K562 (cell line): ENCODE measurements at places on chromosomes 12 and 14. TPM values are rescaled to one million over a fixed set of nuclear protein-coding genes. Genes with fewer than 3 reads are reported as not detected.
A peak's percentile ranks its signal among the peaks of the same experiment; 100 is the strongest.

- H3K36me3 ChIP-seq: no peaks in the 10 kb centered on the region
- no peaks in the 10 kb centered on the region for H3K27me3 ChIP-seq
- H3K4me3 ChIP-seq: no peak overlapping the region
- H3K27ac ChIP-seq: no peak overlapping the region
- no peak for DNase-seq
Observed at GRCh38 chr14:88986146-88986841, 161.8 kb downstream of the TTC8 start.

GRCh38 chr14:25394791-25395391, 344.9 kb upstream of the STXBP6 start:
- H3K4me1 ChIP-seq: no peaks in the 10 kb centered on the region
- no peak overlapping the region for H3K27ac ChIP-seq
- DNase-seq: no peak
- no peaks in the 10 kb centered on the region for H3K36me3 ChIP-seq
- H3K4me3 ChIP-seq: no peak overlapping the region

DNA sequence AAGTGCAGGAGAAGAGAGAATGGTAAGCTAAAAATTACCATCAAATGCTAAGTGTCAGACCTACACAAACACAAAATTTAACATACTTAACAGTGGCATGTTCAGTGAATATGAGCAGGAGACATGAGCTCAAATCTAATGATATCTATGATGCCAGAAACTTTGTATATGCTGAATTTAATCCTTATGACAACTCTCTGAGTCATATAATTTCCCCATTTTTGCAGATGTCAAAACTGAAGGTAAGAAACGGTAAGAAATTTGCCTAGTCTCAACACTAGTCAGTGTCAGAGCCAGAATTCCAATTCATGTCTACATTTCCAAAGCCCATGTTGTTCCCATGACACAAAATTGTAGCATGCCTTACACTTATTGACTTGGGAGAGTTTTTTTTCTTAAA, 375.8 kb downstream of the APAF1 start:
- no peaks in the 10 kb centered on the region for H3K27me3 ChIP-seq
- no peak for DNase-seq
- no peaks in the 10 kb centered on the region for H3K36me3 ChIP-seq
- no peak overlapping the region for H3K4me3 ChIP-seq

DNA sequence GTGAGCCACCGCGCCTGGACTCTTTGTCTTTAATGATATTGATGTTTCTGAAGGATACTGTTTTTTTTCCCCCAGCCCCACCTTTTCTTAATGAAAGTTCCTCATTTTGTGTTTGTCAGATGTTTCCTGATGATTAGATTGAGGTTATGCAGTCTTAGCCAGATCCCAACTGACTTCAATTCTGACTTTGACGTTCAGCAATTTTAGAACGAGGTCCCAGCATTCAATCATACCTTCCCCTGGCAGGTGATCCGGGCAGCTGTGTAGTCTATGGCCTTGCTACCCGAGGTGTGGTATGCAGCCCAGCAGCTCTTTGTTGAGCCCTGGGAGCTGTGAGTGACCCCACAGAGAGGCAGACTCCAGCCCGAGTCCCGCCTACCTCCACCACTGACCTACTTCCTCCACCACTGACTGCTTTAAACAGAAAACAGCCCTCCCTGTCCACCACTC, 82.7 kb downstream of the LGMN start:
- peaks cover 7% of the 10 kb centered on the region; the same call in 1 of the 2 replicates for H3K27me3 ChIP-seq
- H3K36me3 ChIP-seq: no peaks in the 10 kb centered on the region
- no peaks in the 10 kb centered on the region; the same call in 1 of the 3 replicates for H3K4me1 ChIP-seq
- peak overlapping the region; percentile 67; the same call in 2 of the 3 replicates for H3K27ac ChIP-seq
- H3K4me3 ChIP-seq: no peak overlapping the region

GRCh38 chr14:34214961-34215360, 247.1 kb downstream of the SPTSSA start:
- H3K4me1 ChIP-seq: no peaks in the 10 kb centered on the region
- no peaks in the 10 kb centered on the region for H3K36me3 ChIP-seq
- no peak overlapping the region for H3K4me3 ChIP-seq
- no peak overlapping the region for H3K27ac ChIP-seq

DNA sequence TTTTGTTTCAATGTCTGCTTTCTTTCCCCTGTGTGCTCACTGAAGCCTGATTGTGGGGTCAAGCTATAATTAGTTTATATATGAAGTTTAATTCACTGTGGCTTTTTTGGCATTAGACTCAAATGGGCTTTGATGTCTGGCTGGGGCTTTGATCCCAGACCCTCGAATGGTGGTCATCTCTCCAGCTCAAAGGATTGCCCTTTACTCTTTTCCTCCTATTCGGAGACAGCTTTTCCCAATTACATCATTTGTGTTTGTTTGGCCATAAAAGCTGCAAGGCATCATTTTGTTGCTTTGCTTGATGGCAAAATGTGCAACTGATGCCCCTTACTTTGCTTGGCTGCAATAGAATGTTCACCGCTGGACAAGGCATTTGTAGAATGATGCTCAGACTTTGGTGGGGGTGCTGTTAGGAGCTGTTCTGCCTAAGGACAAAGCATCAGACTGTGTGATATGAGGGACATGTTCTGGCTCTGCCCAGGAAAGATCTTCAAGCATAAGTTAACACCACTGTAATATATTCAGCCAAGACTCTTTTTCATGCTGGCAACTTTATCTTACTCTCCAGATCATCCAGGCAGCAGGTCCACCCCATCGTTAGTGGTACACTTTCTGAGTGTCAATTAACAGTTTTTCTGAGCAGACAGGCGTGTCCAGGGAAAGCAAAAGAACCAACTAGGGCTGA, 3.2 kb upstream of the DACT1 start:
- no peak overlapping the region for H3K27ac ChIP-seq
- no peak overlapping the region for H3K4me3 ChIP-seq
- H3K36me3 ChIP-seq: no peaks in the 10 kb centered on the region
- H3K27me3 ChIP-seq: peaks cover 24% of the 10 kb centered on the region; the same call in 2 of the 3 replicates
- DNase-seq: no peak

DNA sequence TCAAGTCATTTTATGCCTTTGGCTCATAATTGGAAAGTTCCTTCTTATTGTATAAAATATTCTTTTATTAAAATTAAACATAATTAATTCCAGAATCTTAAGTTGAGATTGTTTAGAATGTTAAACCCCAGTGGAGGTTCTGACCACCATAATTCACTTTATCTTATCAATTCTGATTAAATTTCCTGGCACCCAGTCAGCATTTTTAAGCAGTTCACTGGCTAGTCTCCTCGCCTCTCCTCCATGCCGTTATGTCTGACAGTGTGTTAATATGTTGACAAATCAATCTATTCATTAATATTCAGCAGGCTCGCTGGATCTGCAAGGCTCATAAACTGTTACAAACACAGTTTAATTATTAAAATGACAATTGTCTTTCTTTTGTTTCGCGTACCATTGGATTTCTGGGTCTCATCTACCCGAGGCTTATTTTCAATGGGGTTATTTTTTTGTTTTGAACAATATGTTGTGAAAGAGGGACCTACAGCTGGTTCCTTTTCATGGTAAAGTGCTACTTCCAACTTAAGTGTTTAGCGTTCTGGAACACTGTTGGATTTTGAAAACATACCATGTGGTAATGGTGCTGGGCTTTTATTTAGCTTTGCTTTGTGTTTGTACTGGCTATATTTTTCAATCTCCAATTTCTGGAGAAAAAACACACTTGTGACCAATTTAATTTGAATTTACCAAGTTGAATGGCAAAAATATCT, 339.7 kb downstream of the PRKD1 start:
- DNase-seq: no peak
- H3K36me3 ChIP-seq: no peaks in the 10 kb centered on the region
- H3K27ac ChIP-seq: no peak overlapping the region
- no peaks in the 10 kb centered on the region for H3K4me1 ChIP-seq
- H3K27me3 ChIP-seq: no peaks in the 10 kb centered on the region
- H3K4me3 ChIP-seq: no peak overlapping the region

- peaks cover 17% of the 10 kb centered on the region; the same call in 2 of the 3 replicates for H3K27me3 ChIP-seq
- no peaks in the 10 kb centered on the region for H3K36me3 ChIP-seq
- no peak overlapping the region for H3K4me3 ChIP-seq
- DNase-seq: no peak
- no peak overlapping the region for H3K27ac ChIP-seq
Observed at GRCh38 chr12:51819736-51820525, 28.6 kb downstream of the FIGNL2 start.

GRCh38 chr14:100549834-100550625, 37.2 kb downstream of the BEGAIN start:
- H3K4me1 ChIP-seq: peaks cover 54% of the 10 kb centered on the region
- H3K27me3 ChIP-seq: no peaks in the 10 kb centered on the region
- no peak overlapping the region for H3K27ac ChIP-seq
- DNase-seq: no peak

- H3K36me3 ChIP-seq: no peaks in the 10 kb centered on the region
- no peaks in the 10 kb centered on the region for H3K4me1 ChIP-seq
- no peak for DNase-seq
- no peak overlapping the region for H3K4me3 ChIP-seq
- no peak overlapping the region for H3K27ac ChIP-seq
Observed at GRCh38 chr14:55926007-55926406, 192.2 kb upstream of the PELI2 start.

- H3K4me3 ChIP-seq: no peak overlapping the region
- H3K27ac ChIP-seq: no peak overlapping the region
- no peak for DNase-seq
- no peaks in the 10 kb centered on the region; the same call in 1 of the 2 replicates for H3K4me1 ChIP-seq
Observed at GRCh38 chr12:13559318-13559978, 362.9 kb downstream of the EMP1 start.

DNA sequence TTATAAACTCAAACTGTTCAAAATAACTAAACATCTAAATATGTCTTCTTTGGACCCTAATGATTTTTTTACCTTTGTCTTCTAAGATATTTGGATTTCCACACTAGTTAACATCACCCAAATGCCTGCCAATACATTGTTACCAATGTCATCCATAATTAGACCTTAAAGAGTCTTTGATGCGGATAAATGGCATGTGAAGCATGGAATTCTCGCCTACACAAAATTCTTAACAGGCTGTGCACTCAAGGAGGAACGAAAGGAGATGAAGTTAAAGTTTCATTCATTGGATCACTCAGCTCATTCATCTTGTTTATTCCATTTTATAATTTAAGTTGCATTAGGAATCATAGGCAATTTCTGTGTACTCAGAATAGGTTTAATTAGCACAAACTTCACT, 219.7 kb downstream of the ACSS3 start:
- H3K27ac ChIP-seq: no peak overlapping the region
- no peaks in the 10 kb centered on the region for H3K4me1 ChIP-seq
- H3K27me3 ChIP-seq: no peaks in the 10 kb centered on the region
- no peak overlapping the region for H3K4me3 ChIP-seq

DNA sequence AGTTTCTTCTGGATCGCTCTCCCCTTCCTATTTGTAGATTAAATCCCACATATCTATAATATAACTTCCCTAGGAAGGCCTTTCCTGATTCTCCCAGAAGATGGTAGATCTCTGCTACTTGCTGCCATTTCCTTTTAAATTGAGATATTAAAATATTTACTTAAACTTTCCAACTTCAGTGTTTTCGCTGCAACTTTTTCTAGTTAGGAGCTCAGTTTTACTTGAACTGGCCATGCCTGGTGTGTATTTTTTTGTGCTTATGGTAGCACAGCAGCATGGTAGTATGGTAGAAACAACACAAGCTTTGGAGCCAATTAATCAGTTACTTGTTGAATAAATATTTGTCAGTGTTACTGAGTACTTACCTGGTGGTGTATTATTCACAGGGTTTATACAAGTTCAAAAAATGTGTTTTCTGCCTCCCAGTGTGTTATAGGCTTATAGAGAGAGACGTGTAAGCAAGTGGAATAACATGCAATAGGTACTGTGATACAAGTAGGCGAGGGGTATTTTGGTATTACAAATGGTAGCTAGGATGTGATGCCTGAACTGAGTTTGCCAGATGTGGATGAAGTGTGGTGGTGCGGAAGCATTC, 2.9 kb downstream of the POLR3B start:
- no peak overlapping the region for H3K4me3 ChIP-seq
- H3K27ac ChIP-seq: no peak overlapping the region
- H3K36me3 ChIP-seq: peaks cover 9% of the 10 kb centered on the region; the same call in 1 of the 3 replicates
- no peak for DNase-seq

DNA sequence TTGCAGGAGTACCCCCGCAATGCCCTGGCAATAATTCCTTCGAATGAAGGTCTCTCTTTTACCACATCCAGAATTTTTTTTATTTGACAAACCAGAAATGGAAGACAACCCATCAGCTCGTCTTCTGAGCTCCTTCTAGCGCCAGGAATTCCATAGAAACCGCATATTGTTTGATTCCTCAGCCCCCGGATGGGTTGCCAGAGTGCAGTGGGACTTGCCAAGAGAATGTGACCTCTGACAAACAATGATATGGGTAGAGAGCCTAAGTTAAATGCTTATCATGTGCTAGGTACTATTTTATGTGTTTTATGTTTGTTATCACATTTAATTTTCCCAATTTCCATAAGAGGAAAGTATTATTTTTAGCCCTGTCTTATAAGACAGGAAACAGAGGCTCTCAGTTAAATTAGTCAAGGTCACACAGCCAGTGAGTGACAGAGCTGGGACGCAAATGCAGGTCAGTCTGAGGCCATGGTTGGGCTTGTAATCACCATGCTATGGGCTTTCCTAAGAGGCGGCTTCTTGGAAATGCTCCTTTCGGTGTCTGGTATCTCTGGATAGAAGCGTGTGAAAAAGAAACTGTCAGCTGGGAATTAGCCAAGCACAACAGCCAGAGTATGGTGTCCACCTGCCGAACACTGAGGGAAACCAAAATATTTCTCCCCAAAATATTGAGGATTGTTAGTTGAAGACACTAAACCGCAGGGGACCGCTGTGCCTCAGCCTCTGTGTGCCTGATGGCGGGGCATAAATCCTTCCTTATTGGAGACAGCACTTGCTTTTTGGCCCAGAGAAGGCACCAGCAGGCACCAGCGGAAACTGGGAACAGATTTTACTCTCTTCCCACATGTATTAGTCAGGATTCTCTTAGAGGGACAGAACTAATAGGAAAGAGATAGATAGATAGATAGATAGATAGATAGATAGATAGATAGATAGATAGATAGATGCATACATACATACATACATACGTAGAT, 29.4 kb upstream of the ETFBKMT start:
- H3K27ac ChIP-seq: peak overlapping the region; percentile 21; the same call in 1 of the 3 replicates
- no peak for DNase-seq
- peaks cover 10% of the 10 kb centered on the region for H3K4me1 ChIP-seq
- H3K4me3 ChIP-seq: no peak overlapping the region
- no peaks in the 10 kb centered on the region for H3K36me3 ChIP-seq

GRCh38 chr14:94681300-94682060, 69.3 kb downstream of the SERPINA3 start:
- no peaks in the 10 kb centered on the region for H3K4me1 ChIP-seq
- H3K27ac ChIP-seq: no peak overlapping the region
- peaks cover 10% of the 10 kb centered on the region; the same call in 1 of the 2 replicates for H3K27me3 ChIP-seq
- H3K36me3 ChIP-seq: no peaks in the 10 kb centered on the region
- peak; percentile 18 for DNase-seq

DNA sequence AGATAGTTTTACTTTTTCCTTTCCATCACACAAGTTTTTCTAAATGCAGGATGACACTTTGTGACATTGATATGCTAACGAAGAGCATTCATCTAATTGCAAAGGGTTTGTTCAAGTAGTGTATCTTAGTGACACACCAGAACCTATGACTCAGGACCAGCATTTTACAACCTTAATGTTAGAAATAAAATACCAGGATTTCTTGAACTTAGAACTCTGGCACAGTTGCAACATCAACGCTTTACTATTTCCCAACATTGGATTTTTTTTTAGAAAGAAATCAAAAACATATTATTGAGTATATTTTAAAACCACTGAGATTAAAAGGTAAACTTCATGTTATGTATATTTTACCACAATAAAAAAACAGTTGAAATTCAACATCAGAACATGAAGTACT, 17.9 kb upstream of the PLEKHG6 start:
- H3K27me3 ChIP-seq: no peaks in the 10 kb centered on the region
- H3K27ac ChIP-seq: no peak overlapping the region
- DNase-seq: no peak
- no peak overlapping the region for H3K4me3 ChIP-seq

The CELA1 gene
- total RNA-seq: 0.22 TPM in 1 of 2 replicates, not detected in the other

The ITPR2 gene
- 2.9 and 3.3 TPM in 2 replicates for total RNA-seq

The RIMBP2 gene
- total RNA-seq: not detected in 2 replicates

The AQP6 gene
- total RNA-seq: not detected in 2 replicates

The MIP gene
- 0.29 TPM in 1 of 2 replicates, not detected in the other for total RNA-seq

The CLEC12A gene
- not detected in 2 replicates for total RNA-seq
